ENCODE measurements at places on chromosomes 12 and 14. TPM values are rescaled to one million over a fixed set of nuclear protein-coding genes. Genes with fewer than 3 reads are reported as not detected.

- no peak for DNase-seq
Observed at GRCh38 chr12:95413576-95413975, 60.4 kb upstream of the METAP2 start.

DNA sequence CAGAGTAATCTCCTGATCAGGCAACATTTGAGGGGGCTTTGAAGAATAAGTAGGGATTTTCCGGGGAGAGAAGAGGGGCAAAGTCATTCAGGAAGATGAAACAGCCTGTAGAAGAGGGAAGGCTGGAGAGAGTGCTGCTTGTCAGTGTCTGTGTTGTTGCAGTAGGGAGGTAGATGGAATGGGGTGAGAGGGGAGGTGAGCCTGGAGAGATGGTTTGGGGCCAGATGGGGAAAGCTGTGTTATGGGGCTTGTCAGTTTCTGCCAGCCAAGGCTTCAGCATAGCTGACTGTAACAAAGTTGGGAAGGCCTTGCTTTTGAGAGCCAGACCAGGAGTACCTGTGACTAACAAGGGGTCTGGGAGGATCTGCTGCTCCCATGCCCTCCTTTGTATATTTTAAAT lies 18.0 kb downstream of the BICD1 start:
- no peak for DNase-seq

CISTR gene
- not detected for total RNA-seq

- no peak for DNase-seq
Observed at GRCh38 chr12:53115891-53116648, 12.8 kb downstream of the SOAT2 start.

GALNT16 gene
- total RNA-seq, result 0.19 TPM

DNA sequence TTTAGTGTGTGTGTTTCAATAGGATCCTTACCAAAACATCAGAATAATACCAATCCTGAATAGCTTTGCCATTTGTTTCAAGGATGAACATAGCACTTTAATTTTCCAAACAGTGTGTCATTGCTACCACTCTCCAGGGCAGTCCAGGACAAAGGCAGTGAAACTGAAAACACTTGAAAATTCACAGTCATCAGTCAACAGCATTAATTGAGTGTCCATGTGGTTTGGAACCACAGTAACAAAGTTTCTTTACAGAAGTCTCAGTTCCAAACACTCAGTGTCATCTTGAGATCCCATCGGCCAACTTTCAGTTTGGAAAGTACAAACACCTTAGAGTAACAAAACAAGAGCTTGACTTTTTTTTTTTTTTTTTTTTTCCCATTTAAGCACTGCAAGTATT lies 228.4 kb upstream of the SOX5 start:
- no peak for DNase-seq

- no peak for DNase-seq
Observed at GRCh38 chr12:129937426-129937825, 33.6 kb upstream of the TMEM132D start.

ASCL1 gene
- not detected for total RNA-seq

DNA sequence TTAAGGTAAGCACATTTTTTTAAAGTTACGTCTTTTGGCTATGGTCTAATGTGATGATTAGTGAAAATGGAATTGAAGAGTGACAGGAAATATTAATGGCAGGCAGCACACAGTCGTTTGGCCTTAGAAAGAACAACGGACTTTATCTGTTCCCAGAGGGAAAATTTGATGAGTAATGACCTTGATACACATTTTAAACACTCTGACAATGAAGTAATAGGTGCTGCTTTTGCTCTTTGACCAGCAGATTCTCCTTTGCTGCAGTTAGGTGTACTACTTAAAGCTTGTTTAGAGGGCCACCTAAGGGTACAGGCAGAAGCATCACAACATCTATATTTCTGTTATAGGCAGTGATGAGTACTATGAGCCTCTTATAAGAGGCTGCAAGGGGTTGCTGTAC lies 27.1 kb upstream of the RNU6-8 start:
- no peak for DNase-seq

GZMH gene
- total RNA-seq, result not detected

HEBP1 gene
- 34.7 TPM for total RNA-seq

Data from dermis blood vessel endothelial cell (primary cell).